ENCODE measurements at places on chromosomes 2 and 18.

- no peak for DNase-seq
Measured at GRCh38 chr2:12819103-12819475, 102.4 kb downstream of the TRIB2 start.

GRCh38 chr2:221571025-221571550, 1.0 kb downstream of the EPHA4 start:
- DNase-seq, result peak; percentile 64

DNA sequence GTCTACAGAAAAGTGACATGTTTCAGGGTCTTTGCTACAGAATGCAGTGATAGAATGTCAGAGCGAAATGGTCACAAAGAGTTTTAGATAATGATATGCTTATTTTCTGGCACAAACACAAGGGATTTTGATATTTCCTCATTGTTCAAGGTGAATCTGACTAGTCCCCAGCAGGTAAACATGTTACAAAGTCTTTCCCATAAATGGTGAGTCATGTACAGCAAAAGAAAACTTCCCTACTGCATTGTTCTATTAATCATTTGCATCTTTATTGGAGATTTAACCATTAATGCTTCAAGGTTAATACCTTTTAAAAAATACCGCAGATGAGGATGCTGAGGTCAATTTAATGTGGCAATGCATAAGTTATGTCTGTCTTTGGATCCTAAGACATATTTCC, 19.1 kb upstream of the TRIB2 start:
- no peak for DNase-seq

DNA sequence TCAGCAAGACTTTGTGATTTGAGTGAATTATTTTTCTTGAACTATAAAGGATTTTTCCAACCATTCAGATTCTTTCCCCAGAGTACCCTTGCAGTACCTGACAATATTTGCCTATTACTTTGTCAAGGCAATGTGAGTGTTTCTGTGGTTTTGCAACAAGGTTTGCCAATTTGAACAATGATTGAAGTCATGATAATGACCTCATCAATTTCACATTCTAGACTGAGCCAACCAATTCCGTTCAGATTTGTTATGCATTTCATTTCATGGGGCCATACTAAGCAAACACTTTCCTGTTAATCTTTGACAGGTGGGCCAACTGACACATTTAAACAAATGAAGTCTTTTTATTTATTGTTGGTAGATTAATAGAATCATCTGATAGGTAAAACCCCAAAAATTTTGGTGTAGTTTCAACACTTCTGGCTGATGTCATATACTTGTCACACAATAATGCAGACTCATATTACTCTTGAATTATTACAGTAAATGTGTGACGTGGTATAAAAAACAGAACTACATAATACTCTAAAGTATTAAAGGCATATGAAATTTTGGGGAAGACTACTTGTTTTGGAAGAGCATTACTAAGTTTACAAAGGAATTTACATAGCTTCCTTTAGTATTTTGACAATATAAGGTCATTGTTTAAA, 526.4 kb downstream of the DPP10 start:
- no peak for DNase-seq

DNA sequence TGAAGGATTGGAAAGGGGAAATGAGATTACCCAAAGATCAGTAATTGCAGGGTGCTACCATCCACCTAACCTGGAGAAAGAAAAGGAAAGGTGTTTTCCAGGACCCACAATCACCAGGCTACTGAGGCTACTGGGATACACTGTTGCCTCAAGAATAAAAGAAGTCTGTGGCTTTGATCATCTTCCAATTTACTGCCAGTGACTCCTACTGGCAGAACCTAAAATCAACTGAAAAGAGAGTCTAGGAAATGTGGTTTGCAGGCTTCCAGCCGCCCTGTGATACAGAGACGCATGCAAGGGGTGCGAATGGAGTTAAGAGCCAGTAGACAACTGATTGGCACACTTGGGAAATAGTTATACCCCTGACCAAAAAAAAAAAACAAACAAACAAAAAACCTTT, 16.6 kb upstream of the TTL start:
- no peak for DNase-seq

DNA sequence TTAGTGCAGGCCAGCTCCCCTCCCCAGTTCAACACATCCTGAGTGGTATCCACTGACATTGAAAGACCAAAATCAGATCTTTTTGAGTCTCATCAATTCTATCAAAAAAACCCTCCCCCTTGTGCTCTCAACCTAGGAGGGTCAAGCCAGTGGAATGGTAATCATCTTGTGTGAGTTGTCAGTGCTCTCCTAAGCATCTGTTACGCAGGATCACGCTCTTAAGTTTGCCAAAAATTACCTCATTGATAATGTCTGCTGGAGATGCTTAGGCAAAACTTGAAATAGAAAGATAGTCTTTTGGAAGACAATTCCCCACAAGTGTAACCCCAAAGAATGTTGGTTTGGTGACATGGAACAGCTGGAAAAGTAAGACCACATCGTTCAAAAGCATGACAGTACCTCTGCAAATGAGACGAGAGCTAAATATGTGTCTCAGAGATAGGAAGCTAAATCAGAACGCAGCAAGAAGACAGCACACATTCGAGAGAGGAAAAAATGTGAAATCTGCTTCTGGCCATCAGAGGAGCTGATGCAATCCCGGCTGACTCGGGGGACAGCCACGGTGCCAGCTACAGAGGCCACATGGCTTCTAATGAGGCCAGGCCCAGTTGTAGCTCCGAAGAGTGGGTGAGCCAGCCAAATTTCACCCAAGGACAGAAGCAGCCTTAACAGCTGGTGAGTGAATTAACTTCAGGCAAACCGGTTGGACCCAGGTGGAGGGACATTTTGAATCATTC, 753.9 kb downstream of the RNF144A start:
- no peak for DNase-seq

GRCh38 chr18:58128381-58129374, 84.7 kb downstream of the NEDD4L start:
- no peak for DNase-seq

DNA sequence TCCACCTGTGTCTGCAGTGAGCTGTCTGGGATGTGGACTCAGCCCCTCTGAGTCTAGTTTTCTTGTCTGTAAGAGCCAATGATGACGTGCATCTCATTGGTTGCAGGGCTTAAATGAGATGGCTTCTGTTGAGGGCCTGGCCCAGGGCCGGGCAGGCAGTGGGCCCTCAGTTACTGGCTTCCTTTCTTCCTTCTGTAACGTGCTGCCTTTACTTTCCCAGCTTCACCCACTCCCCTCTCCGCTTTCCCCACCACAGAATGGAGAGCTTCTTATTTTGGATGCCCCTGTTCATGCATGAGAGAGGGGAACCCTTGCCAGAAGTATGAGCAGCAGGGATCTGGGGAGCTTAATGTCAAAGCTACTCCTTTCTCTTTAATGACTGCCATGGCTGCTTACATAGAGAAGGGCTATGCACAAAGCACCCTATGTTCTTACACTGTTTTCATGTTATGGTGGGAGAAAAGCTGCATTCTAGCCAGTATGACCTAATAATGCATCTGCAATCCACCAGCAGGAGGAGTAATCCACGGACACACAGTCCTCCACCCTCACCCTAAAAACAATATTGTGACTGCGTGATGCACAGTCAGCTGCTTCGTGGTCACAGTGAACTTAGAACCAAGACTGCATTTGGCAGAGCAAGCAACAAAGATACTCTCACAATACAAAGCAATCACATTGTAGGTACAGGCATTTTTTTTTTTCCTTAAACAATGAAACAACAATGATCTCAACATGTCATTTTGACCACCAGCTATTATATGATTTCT, 37.2 kb downstream of the CREG2 start:
- peak; percentile 42 for DNase-seq

DNA sequence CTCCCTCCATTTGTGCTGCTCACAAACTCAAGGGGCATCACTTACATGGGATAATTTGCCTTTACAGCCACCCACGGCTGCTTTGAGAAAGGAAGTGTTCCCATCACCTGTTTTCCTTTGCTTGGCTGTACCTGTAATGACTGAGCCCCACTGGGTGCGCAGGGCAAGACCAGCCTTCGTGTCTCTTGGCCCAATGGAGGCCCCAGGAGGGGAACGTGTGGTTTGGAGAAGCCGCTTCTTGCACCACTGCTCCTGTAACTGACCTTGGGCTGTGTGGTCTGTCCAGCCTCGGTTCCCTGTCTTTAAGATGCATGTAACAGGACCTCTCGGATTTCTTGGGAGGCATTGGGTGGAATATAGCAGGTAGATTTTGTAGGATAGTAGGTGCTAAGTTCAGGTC, 41.1 kb downstream of the LDLRAD4 start:
- no peak for DNase-seq

- DNase-seq, result no peak
Measured at GRCh38 chr2:105643405-105644173, 101.1 kb upstream of the NCK2 start.

DNA sequence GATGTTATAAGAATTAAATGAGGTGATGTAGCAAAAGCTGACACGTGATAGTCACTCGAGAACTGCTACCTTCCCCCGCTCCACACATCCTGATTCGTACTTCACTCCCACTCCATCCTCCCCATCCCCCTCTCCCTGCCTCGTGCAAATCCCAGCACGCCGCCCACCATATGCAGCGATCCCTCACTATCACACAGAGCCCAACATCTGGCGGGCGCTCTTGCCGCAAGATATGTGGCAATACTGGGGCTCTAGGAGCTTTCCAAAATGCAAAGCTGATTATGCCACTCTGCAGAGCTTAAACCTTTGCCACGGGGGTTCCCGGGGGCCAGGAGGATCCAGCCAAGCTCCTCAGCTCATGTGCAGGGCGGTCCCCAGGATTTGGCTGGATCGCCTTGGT, 37.4 kb downstream of the DNMT3A start:
- DNase-seq, result no peak

All from CD4-positive, alpha-beta T cell treated with Interleukin-4 for 4 hours (primary cell).